ENCODE measurements at places on chromosomes 1 and 21.

DNA sequence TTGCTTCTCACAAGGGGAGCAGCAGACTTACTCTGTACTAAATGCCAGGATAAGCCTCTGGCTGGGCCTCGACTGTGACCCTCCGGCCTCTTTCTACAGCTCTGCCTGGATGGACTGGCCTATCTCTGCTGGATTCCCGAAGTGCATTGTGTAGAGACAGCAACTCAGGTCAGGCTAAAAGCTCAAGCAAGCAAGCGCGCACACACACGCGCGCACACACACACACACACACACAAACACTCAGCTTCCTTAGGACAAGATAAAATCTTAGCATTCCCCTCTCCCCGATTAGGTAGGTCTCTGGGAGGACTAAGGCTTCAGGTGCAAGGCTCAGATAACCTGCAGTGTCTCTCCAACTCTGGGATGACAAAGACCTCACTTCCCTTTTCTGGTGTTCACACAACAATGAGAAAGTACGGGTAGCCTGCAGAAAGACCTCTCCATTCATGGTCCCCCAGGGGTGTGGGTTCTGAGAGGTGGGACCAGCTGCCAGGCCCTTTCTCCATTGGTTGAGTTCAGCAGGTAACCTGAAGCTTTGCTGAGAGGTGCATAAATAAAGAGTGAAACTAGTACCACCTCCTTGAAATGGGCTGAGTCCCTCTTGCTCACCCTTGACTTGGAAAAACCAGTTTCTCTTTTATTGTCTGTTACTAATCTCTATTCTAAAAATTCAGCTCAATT lies 155.1 kb upstream of the CAMK1G start:
- DNase-seq = no peak

DNA sequence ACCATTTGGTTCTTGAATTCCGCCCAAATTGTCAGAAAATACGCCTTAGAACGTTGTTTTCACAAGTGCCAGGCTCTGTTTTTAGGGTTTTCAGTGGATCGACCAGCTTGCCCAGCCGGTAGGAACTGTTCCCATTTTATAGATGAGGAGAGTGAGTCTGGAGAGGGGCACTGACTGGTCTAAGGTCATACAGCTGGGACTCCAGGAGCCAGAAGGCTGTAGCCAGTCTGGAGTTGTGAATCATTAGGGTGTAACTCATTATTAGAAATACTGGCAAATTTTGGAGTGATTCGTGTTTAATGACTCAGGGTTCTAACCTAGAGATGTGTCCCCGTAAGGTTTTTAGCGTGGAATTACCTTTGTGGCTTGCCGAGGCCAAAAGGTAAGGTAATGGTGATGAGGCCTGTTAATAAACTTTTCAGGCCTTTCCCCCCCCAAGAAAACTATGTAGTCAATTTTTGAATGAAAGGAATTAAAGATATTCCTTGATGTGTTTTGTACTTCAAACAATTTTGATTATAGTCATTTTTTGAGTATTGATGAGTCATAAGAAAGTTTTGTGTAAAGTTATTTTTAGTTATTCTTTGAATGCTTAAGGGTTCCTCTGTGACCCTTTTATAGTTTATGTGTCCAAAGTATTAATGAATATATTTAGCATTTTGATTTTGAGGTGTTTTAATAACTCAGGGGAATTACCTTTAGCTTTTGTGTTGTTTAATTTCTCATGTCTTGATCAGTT lies 2.1 kb downstream of the DYRK1A start:
- DNase-seq = no peak

DNA sequence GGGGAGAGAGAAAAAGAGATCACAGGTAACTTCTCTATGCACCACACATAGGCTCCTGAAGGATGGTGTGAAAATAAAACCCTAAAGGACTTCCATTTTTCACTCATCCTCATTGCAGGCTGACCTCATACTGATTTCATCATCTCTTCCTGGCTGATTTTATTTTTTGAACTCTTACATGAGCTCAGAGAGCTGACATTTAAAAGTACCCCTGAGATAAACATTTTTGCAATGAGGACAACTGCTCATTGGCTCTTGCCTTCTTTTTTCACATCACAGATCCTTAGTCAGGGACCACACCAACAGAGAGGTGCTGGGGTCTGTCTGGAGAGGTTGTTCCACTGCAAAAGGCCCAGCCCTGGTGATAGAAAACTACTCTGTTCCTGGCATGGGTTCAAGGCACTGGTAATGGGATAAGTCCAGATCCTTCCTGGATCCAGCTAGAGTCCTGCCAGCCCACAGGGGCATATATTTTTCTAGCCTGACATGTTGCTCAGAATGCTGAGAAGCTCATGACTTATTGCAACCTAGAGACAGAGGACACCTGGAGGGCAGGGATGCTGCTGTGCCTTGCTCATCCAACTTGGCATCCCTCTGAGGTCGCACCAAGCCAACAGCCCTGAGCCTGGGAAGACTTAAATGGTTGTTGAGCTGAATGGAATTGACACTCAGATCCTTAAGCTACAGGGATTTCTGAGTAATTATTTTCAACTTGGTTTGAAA lies 360.0 kb downstream of the HHAT start:
- DNase-seq = no peak

GRCh38 chr1:208967334-208967733 lies 616.2 kb upstream of the CAMK1G start:
- no peak for DNase-seq

- no peak for DNase-seq
Measured at GRCh38 chr1:203555076-203555475, 61.1 kb downstream of the OPTC start.

DNA sequence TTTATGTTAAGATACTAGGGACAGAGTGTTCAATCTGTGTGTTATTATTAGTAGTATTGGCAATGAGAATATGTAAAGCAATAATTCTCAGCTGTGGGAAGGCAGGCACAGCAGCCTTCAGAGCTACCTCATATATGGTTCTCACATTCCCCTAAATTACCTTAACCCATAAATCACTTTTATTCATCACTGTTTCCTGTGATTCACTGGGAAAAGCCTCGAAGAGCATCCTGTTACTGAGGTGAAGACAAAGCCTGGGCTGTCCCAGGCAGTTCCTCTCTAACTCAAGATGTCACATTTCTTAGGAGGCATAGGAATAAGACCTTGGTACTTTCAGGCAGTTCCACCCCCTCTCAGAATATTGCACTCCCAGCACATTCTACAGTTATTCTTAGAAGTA lies 965.7 kb downstream of the NCAM2 start:
- no peak for DNase-seq
